ENCODE measurements at places on chromosomes 1 and 21.

DNA sequence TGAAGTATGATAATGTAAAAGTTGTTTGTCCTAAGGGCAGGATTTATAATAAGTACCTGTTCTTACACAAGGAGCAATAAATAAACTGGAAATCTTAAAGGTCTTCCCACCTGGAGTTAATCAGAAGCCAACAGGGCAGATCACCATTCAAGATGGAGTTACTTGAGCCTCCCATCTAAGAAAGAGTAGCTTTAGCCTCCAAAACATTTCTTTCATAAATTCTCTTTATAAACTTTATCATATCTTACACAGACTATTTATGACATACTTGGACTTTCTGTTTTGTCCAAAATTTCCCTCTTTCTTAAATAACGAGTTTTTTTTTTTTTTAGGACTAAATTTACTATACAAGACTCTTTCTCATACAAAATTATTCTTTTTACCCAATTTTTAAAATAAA is 18.5 kb downstream of the OR2T1 start:
- DNase-seq: no peak

DNA sequence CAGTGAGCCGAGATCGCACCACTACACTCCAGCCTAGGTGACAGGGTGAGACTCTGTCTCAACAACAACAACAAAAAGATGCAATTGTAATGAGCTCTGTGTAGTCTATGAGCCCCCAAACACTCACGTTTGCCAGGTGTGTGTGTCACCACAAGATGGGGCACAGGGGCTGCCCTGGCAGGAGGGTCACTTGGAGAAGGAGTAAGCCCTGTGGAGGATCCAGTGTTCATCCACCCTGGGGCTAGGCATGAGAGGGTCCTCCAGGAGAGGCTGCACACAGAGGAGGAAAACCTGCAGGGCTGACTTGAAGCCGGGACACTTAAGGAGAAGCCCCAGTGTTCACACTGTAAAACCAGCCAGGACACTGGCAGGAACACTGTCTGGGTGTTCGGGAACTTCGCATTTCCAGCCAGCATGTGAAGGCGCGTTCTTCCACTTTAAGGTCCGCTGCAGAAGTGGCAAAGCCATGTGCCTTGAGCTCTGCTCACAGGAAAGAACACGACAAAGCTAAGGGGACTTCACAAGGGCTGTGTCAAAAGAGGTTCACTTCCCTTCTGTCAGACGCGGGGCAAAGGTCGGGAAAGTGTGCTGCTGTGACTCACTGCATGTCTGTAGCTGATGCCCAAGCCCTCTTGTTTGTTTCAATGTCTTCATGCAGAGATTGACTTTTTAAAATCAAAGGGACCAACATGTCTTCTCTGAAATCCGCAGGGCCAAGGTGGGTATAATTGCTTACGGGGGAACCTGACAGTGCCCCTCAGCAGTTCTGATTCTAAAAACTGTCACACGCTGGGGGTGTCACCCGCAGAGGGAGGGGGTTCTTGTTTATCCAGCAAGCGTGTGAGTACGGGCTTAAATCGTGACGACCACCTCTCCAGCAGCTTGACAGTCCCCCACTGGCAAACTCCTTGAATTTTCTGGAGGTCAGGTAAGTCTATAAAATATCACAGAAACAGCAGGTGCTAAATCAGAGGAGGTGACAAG is 102.8 kb downstream of the RIPK4 start:
- no peak for DNase-seq

DNA sequence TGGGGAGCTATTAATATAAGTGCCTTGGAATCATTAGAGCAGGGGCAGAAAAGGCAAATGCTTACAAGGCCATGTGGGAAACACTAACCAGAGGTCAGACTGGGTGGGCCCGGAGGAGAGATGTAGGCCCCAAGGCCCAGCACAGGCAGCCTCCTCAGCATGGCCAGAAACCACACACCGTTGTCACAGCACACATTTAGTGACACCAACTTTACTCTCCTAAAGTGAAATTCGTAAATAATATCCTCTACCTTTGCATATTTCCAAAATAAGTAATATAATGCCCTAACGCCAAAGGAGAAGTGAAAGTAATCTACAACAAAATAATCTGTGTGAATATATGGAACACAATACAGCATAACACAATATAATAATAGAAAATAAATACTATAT is 62.6 kb downstream of the KIF21B start:
- DNase-seq: no peak

DNA sequence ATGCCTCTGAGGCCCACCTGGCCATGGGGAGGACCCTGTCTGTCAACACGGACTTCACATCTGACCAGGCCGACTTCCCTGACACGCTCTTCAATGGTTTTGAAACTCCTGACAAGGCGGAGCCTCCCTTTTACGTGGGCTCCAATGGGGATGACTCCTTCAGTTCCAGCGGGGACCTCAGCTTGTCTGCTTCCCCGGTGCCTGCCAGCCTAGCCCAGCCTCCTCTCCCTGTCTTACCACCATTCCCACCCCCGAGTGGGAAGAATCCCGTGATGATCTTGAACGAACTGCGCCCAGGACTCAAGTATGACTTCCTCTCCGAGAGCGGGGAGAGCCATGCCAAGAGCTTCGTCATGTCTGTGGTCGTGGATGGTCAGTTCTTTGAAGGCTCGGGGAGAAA is 101.8 kb downstream of the ADARB1 start:
- DNase-seq: no peak

GRCh38 chr1:197774466-197775281 is 606 bp downstream of the DENND1B start:
- no peak for DNase-seq

DNA sequence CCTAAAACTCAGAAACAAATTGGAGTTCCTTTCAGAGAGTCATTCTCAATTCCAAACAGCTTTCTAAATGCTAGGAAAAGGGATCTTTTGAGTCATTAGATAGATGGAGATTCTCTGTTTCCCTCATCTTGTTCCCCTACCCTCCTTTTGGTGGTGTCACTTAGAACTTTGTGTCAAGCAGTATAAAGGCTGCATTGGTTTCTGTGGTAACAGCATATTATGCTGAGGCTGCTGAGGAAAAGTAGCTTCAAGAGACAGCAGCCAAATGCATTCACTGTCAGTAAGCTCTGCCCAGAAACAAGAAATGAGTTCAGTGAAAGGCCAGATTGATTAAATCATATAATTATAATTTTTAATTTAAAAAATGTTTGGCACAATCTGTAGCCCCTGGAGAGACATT is 144.1 kb downstream of the LRRC40 start:
- no peak for DNase-seq

DNA sequence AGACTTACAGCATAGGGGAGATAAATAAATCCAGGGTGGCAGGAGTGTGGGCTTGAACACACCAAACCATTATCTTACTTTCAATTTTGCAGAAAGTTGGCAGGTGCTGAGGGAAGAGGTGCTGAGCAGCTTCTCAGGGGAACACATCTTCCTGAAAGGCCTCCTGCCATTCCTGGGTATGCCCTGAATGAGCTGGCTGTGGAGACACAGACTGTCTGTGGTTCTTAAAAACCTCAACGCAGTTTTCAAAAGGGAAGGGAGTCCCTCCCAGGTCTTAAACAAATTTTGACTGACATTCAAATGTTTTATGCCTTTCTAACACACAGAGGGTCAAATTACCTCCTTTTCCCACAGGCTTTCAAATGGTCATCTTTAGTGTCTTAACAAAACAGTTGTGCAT is 166.9 kb downstream of the TNFSF18 start:
- no peak for DNase-seq

GRCh38 chr1:41955461-41956159 is 36.9 kb upstream of the HIVEP3 start:
- no peak for DNase-seq
